ENCODE measurements at places on chromosomes 4 and X.

GRCh38 chrX:152945021-152945979 is 47.4 kb downstream of the ZNF185 start:
- DNase-seq, result no peak

DNA sequence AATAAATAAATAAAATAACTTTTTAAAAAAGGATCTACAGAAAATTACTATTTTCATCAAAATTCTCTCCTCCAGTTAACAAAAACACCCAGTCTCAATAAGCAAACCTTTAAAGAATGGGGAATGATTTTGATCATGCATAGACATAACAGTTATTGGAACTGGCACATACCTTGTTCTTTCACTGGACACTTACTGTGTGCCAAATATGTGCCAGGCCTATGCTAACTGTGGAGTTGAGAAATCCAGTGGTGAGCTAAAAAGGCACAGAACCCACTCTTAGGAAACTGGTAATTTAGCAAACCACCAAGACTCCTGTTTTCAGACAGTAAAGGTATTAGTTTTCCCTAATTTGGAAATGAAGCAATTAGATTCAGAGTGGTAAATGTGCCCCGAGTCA is 39.1 kb downstream of the CLOCK start:
- no peak for DNase-seq

GRCh38 chrX:22015139-22015750 is 16.9 kb upstream of the PHEX start:
- DNase-seq, result no peak

- DNase-seq, result no peak
Measured at GRCh38 chr4:180751009-180751408, 1492.2 kb upstream of the TENM3 start.

DNA sequence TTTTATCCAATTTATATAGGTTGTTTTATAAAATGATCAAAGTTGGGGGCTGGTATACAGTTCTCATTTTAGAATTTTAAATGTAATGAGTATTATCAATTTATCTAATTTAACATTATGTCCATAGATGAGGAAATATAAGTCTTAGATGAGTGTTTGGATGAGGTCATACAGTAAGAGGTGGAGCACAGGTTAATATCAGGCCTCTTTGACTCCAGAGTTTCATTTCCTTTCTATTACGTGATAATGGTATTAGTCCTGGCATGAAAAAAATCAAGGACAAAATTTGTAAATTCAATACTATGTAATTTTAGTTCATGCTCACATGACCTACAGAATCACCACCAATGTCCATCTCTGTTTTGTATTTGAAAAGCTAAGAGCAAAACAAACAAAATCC is 269.8 kb downstream of the FSTL5 start:
- DNase-seq, result no peak

DNA sequence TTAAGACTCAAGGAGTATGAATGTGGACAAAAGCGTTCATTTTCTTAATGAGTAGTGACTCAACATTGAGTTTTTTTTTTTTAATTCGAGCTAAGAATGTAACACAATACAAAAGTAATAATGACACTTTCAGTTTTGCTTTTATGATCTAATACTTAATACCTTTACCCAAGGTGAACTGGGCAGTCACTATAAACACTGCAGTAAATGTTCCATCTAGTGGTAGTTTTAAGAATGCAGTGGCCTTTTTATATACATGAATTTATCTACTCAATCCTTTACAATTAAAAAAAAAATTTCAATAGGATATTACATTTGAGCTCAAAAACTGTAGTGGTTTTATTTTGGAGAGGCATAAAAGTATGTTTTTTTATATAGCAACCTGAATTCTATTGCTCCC is 33.9 kb downstream of the PDK3 start:
- no peak for DNase-seq

GRCh38 chr4:26144526-26145155 is 176.2 kb upstream of the RBPJ start:
- DNase-seq, result no peak

- DNase-seq, result no peak
Measured at GRCh38 chr4:1599026-1599481, 85.1 kb downstream of the FAM53A start.

DNA sequence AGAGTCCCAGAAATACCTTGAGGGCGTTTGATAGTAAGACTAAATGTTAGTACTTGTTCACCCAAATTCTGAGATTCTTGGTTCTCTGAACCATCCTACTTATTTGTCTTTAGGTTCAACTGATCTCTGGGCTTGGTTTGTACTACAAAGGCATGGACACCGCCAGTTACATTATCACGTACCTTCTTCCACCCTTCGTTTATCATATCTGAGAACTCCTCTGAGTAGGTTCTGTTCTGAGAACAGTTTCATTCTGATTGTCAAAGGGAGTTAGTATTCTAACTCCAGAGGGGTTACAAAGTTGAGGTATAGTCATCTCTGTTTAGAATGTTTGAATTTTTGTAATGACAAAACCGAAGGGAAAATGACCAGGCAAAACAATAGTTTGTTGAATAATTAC is 19.3 kb downstream of the ZFX start:
- DNase-seq, result no peak

GRCh38 chr4:86043755-86044592 is 315.9 kb downstream of the MAPK10 start:
- no peak for DNase-seq

DNA sequence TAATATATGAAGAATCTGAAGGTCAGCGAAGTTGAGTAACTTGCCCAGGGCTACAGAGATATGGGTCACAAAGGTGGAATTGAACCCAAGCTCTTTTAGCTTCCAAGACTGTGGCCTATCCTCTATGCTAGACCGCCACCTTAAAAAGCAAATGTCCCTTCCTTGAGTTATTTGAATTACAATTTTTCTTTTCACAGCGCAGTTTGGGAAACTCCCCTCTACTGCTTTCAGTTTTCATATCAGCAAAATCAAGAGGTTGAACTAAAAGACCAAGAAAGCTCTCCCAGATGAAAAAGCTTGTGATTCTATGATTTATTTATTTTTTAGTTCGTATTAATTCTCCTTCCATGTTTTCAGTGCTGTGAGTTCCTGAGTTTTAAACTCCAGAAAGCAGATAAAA is 174.5 kb upstream of the C1QTNF7 start:
- no peak for DNase-seq

DNA sequence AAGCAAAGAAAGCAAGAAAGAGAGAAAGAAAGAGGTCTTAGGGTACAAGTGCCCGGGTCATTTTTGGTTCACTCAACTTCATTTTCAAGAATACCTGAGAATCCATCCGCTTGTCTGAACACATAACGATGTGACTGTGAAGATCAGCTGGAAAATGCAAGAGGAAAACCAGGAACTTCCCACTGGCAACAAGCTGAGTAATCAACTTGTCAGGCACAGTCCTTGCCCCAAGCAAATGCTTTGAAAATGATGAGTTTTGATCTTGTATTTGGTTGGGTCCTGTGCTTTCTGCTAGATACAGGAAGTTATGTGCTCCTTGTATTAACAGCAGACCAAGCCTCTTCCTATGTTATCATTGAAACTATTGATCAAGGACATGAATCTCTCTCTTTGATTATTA is 239.1 kb downstream of the ASMT start:
- no peak for DNase-seq

DNA sequence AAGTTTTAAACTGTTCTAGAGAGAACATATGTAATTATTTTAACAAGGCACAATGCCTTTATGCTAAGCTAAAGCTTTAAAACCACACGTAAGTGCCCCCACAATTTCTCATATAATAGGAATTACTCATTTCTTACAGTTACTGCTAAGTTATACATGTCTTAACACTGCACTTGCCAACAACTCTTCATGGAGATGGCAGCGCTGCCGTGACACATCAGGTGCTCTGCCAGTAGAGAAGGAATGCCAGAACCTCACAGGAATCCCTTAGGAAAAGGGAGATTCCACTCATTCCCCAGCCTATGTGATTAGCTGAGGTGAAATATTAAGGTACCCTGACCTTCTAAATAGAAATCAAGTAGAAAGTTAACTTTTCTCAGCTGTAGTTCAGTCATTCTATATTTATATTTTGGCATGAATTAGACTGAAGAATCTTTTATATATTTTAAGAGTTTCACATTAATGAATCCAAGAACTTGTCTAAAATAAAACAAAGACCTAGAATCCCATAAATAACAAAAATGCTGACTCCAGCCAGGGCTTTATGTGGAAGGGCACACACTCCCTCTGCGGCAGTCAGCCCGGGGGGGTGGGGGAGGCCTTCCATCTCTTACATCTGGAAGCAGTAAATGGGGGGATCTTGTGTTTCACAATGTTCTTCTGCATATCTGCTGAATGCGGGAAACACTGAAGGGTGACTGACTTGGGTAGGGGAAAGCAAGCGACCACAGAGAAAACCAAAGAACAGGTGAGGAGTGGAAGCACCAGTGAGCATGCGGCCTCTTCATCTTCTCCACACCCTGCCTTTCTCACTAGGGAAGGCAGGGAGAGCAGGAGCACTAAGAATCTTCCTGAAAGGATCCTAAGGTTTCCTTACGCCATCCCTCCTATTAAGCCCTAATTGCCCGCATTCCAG is 23.7 kb downstream of the ACSL1 start:
- no peak for DNase-seq

DNA sequence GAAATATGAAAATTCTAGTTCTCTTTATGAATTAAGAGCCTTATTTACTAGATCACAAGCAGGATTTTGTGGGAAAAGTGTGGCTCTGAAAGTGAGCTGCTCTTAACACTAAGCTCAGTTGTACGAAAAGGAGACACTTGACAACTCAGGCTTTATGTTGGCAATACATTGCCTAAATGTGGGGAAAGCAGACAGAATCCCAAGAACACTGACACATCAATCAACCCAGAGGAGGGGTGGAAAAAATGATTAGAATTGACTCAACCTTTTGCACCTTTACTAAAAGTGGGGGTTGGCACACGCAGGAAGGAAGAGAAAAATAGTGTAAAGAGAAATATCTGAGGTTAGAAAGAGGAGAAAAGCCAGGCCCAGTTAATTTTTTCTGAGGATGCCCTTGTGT is 61.6 kb downstream of the CHST7 start:
- DNase-seq, result no peak

- DNase-seq, result no peak
Measured at GRCh38 chrX:19739683-19740082, 147.7 kb downstream of the SH3KBP1 start.

GRCh38 chrX:9885150-9885549 is 82.0 kb upstream of the CLDN34 start:
- DNase-seq, result no peak
